Mesenteric fat pad (tissue), 1 donor: ENCODE measurements at places on chromosomes 5 and 9. TPM values are rescaled to one million over a fixed set of nuclear protein-coding genes. Genes with fewer than 3 reads are reported as not detected.

- no peak for DNase-seq
Observed at GRCh38 chr9:35274993-35275392, 113.2 kb downstream of the UNC13B start.

DNA sequence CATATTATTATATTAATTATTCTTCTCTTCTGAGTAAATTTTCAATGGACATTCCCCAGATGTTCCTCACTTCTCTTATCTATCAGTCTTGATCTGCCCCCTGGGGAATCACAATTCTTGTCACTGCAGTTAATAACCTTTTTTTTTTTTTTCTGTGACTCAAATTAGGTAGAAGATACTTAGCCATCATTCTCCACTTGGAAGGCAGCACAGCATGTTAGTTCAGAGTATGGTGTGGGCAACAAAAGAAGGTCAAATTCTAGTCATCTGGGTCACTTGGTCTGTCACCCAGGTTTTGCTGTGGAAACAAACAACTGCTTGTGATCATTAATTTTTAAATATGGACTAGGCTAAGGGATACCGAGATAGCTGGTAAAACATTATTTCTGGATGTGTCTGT is 8.1 kb upstream of the MOB3B start:
- DNase-seq, result no peak

DNA sequence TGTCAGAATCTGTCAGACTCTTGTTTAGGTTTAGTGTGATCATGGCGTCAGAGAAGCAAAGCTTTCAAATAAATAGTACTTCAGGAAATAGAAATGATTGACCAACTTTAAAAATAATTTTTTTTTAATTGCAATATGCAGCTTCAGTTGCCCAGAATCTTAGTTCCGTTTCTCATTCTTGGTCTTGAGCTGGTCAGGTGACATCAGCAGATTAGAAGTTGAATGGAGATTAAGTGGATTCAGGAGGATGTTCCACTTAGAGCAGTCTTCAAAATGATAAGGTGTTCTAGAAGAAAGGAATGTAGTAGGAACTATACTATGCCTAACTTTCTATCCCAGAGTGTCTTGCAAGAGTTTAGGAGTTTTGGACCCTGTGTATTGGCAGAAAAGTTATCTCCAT is 30.6 kb downstream of the OTULIN start:
- DNase-seq, result no peak

DNA sequence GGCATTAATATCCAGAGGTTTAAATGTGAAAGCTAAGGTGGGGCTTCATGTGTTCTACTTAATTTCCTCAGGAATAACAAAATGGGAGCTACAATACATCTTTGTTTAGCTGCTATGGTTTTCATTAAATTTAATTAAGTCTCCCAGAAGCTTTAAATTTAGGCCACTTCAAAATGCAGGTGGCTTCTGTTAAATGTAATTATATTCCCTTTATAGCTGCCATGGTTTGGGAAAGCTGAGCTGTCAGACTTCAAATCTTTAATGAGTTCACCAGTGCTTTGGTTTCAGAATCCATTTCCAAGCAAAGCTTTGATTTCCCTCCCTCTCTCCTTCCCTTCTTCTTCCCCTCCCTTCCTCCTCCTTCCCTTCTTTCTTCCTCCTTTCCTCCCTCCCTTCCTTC is 58.4 kb upstream of the FAM170A start:
- no peak for DNase-seq

- no peak for DNase-seq
Observed at GRCh38 chr9:105993116-105993854, 298.9 kb downstream of the TMEM38B start.

Gene SMIM33
- not detected for total RNA-seq

Gene ZFP2
- total RNA-seq, result 1.3 TPM
